ENCODE measurements at places on chromosomes 13 and 19.

- H3K27ac ChIP-seq: no peak overlapping the region
- DNase-seq: no peak
- no peaks in the 10 kb centered on the region for H3K36me3 ChIP-seq
- H3K4me1 ChIP-seq: no peaks in the 10 kb centered on the region
- H3K4me3 ChIP-seq: no peak overlapping the region
Measured at GRCh38 chr13:65966991-65967451, 1263.1 kb downstream of the PCDH9 start.

DNA sequence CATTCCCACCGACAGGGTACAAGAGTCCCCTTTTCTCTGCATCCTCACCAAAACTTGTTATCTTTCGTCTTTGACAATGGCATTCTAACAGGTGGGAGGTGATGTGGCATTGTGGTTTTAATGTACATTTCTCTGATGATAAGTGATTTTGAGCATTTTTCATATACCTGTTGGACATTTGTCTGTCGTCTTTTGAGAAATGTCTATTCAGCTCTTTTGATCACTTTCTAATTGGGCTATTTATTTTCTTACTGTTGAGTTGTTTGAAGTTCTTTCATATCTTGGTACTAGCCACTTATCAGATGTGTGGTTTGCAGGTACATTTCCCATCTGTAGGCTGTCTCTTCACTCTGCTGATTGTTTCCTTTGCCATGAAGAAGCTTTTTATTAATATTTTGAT lies 219.0 kb upstream of the SOX1 start:
- H3K27me3 ChIP-seq: peaks cover 12% of the 10 kb centered on the region
- no peaks in the 10 kb centered on the region for H3K4me1 ChIP-seq
- H3K4me3 ChIP-seq: no peak overlapping the region
- no peak for DNase-seq

- peak overlapping the region; percentile 65 for H3K27ac ChIP-seq
- H3K27me3 ChIP-seq: no peaks in the 10 kb centered on the region
- H3K4me3 ChIP-seq: no peak overlapping the region
- H3K4me1 ChIP-seq: no peaks in the 10 kb centered on the region
- peaks cover 15% of the 10 kb centered on the region for H3K36me3 ChIP-seq
- peak; percentile 76 for DNase-seq
Measured at GRCh38 chr19:19145684-19146608, 7.7 kb upstream of the TMEM161A start.

DNA sequence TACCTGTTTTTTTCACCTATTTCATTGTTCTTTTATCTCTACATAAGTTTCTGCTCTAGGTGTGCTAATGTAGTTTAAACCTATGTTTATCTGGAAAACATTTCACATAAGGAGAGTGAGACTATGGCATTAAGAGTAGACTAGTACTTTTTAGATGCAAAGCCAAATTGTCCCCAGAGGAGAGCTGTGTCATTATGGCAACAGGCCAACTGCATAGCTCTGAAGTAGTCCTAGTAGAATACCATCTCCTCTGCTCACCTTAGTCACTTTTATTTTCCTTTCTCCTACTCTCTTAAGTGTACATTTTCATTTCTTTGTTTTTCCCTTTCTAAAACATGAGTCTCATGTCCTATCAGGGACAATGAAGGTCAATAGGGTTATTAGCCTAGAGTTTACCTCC lies 123.1 kb downstream of the ITGBL1 start:
- no peak overlapping the region for H3K27ac ChIP-seq
- DNase-seq: no peak
- no peaks in the 10 kb centered on the region for H3K4me1 ChIP-seq
- no peak overlapping the region for H3K4me3 ChIP-seq

DNA sequence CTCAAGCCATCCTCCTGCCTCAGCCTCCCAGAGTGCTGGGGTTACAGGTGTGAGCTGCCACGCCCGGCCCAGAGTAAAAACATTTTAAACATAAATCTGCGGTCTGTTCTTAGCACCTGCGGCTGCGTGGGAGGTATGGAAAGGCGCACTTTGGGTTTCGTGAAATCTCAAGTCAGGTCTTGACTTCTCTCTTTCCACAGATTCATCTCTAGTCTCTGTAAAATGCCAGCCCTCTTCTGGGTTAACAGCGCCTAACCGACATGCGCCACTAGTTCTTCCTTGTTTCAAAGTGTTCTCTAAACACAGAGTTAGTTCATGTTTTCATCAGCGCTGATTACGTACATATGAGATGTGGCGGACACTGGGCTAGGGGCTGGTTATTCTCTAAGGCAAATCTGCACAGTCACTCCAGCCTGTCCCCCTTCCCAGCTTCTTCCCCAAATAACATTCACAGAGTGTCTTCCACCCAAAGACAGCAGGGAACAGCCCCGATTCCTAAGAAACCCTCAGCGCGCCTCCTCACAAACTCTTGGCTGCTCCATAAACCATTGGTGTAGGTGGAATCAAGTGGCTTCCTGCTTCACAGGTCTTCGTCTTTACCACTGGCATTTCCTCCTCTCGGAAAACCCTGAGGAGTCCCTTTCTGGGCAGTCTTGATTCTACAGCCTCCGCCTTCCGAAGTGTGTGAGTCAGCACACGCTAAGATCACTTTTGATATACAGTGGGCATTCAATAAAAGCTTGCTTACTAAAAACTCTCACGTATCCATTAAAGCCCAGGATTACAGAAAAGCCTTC lies 1.4 kb downstream of the PARP4 start:
- H3K27me3 ChIP-seq: no peaks in the 10 kb centered on the region
- peak overlapping the region; percentile 80 for H3K27ac ChIP-seq
- no peak for DNase-seq
- H3K4me3 ChIP-seq: peak overlapping the region; percentile 81
- peaks cover 4% of the 10 kb centered on the region for H3K36me3 ChIP-seq

DNA sequence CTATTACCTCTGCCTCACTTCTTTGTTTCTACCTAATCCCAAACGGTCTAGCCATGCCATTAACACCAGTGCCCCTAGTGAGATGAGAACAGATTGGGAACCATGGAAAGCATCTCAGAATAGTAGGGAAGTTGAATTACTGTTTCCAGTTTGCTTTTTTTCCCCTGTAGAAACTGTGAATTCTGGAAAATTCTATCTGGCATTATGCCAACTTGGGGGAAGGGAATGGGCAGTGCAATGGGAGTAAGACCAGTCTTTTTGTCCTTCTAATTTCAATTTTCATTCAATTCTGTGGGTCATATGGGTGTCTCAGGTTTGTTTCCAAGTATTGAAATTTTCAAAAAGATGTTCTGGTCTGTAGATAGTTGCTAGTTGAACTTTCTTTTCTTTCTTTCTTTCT lies 1666.1 kb downstream of the SLITRK1 start:
- H3K4me1 ChIP-seq: no peaks in the 10 kb centered on the region
- H3K27me3 ChIP-seq: no peaks in the 10 kb centered on the region
- no peaks in the 10 kb centered on the region for H3K36me3 ChIP-seq
- no peak for DNase-seq

Data from central memory CD8-positive, alpha-beta T cell (primary cell).